Tongue (tissue), 3 donors: ENCODE measurements at places on chromosomes 4 and X. TPM values are rescaled to one million over a fixed set of nuclear protein-coding genes. Genes with fewer than 3 reads are reported as not detected.

The MAGEA8 gene
- not detected for total RNA-seq

The ATP2B3 gene
- 0.41 TPM for total RNA-seq

The GAGE12J gene
- not detected for total RNA-seq

The CT45A5 gene
- not detected for total RNA-seq

The SLC25A31 gene
- total RNA-seq, result not detected

The ALPK1 gene
- total RNA-seq, result 17.8 TPM

The ARHGAP6 gene
- total RNA-seq, result 9.2 TPM

- DNase-seq, result no peak
Observed at GRCh38 chrX:153933748-153934147, 1.1 kb downstream of the NAA10 start.

DNA sequence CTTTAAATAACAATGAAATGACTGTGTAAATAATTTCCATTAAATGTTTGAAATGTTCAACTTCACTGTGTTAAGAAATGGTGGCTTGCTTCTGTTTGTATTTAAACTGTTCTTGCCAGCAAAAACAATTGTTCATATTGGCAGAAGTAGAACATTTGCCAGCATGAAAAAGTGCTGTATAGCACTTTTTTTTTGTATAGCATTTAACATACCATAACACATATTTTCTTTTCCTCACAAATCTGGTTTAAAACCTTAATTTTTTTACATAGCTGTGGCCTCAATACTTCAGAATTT lies 94.1 kb downstream of the COX18 start:
- no peak for DNase-seq

DNA sequence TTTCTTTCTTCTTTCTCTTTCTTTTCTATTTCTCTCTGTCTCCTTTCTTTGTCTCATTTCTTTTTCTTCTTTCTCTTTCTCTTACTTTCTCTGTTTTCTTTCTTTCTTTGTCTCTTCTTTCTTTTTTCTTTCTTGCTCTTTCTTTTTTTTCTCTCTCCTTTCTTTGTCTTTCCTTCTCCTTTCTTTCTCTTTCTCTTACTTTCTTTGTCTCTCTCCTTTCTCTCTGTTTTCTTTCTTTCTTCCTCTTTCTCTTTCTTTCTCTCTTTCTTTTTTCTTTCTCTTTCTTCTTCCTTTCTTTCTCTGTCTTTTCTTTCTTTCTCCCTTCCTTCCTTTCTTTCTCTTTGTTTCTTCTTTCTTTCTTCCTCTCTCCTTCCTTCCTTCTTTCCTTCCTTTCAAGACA lies 184.8 kb downstream of the CRLF2 start:
- no peak for DNase-seq

DNA sequence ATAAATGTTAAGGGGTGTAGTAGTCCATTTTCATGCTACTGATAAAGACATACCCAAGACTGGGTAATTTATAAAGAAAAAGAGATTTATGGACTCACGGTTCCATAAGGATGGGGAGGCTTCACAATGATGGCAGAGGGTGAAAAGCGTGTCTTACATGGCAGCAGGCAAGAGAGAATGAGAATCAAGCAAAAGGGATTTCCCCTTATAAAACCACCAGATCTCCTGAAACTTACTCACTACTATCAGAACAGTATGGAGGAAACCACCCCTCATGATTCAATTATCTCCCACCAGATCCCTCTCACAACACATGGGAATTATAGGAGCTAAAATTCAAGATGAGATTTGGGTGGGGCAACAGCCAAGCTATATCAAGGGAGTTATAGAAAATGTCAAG lies 329.2 kb downstream of the DTHD1 start:
- no peak for DNase-seq

DNA sequence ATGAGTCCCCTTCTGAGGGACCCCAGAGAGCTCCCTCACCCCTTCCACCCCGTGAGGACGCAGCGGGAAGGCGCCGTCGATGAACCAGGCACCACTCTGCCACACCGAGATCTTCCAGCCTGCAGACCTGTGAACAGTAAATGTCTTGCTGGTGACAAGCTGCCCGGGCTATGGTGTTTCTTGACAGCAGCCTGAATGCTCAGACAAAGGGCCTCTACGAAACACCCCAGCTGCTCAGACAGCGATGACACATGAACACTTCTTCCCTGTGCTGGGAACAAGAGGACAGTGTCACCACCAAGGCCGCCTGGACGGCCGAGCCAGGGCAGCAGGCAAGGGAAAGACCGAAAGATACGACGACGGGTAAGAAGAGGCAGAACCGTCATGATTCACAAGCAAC lies 30.6 kb upstream of the GTPBP6 start:
- DNase-seq, result peak; percentile 44

GRCh38 chrX:11908371-11908770 lies 150.3 kb downstream of the MSL3 start:
- peak; percentile 1 for DNase-seq

- no peak for DNase-seq
Observed at GRCh38 chr4:86970447-86971354, 35.9 kb downstream of the AFF1 start.

DNA sequence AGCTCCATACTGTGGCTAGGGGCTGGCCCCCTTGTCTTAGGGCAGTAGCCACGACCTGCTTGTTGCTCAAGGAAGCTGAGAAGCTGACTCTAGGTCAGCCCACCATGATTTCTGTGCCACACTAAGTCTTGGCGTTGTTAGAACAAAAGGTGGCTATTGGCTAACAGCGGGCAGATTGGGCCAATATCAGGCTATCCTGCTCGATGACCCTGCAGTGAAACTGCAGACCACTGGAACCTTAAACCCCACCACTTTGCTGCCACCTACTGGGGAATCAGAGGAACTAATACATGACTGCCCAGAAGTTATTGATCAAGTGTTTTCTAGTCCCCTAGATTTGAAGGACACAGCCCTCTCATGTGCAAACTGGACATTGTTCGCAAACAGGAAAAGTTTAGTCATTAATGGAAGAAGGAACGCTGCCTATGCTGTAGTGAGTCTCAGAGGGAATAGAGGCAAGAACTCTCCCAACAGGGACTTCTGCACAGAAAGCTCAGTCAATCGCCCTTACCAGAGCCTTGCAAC lies 17.0 kb upstream of the PAPSS1 start:
- peak; percentile 66 for DNase-seq

DNA sequence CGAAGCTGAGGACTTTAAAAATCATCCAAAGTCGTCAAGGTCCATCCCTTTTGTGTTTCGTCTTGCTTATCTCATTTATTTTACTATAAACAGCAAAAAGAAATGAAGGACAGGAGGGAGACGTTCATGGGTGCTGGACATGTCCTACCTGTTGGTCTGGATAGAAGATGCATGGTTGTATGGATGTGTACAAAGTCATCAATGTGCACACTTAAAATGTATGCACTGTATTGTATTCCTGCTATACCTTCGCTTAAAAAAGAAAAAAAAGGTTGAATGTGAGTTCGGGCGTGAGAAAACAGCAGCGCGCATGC lies 313 bp upstream of the BLOC1S4 start:
- DNase-seq, result no peak

DNA sequence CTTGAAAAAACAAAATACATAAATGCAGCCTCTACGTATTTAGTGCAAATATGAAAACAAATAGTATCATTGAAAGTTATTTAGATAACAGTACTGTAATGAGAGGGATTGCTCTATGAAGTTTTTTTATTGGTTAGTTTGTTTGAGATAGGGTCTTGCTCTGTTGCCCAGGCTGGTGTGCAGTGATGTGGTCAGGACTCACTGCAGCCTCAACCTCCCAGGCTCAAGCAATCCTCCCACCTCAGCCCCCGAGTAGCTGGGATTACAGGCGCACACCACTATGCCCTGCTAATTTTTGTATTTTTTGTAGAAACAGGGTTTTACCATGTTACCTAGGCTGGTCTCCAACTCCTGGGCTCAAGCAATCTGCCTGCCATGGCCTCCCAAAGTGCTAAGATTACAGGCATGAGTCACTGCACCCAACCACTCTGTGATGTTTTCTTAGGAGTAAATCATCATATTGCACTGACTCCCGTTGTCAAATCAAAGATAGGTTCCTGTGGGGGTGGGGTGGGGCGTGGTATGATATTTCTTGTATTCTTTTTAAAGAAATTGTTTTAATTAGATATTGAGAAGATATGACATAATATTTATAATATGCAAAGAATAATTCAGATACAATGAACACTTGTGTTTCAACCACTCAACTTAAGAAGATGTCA lies 75.8 kb downstream of the ATG4A start:
- DNase-seq, result no peak

GRCh38 chrX:53287493-53288138 lies 6.2 kb upstream of the IQSEC2 start:
- peak; percentile 73 for DNase-seq

DNA sequence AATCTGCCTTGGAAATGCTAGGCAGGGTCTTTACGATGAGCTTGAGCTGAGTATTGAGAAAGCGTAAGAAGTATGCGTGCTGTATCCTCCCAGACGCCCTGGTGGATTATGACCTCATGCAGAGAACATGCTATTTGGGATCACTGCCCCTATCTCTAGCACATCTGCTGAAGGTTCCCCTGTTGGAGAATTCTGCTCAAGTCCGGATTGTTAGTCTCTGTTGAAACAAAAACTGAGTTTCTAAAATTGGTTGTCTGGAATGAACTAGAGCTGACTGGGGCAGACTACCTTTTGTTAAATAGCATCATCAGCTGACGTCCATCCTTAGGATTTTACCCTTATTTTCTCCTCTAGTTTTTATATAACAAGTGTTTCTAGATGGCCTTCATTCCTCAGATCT lies 7.5 kb downstream of the FHDC1 start:
- peak; percentile 70 for DNase-seq

DNA sequence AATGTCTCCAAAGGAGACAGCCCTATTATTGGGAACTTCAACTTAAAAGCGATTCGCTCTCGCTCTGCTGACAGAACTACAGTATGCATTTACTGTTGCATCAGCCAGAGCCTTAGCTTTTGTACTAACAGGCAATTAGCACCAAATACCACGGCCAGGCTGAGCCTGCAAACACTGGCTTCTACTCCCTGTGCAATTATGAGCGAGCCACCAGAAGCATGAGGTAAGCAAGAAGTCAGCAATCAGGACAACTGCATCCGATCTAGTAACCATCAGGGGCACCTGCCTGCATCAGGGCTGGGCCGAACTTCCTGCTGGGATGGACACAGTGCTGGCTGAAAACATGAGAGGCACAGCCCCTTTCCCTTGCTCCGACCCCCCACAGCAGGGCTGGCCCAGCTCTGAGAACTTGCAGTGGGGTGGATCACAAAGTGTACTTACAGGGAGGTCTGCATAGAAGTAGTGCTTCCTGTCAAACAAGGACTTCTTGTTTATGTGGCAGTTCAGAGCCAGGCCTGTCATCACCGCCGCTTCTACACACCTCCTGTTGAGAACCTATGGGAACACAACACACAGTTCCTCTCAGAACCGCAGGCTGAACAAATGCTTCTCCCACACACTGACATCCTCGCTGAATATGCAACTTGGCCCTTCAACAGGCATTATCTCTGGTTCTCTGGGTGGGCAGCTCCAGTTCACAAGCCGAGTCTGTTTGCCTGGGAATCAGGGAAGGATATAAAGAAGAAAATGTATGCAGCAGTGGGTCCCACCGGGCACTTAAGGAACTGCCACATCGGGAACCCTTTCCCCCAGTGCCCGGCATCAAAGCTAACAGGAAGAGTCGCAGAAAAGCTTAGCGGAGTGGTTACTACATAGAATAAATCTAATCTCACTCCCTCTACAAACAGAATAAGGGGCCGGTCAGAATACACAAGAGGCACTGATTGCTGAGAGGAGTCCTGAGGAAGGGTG lies 41.5 kb downstream of the GATB start:
- DNase-seq, result peak; percentile 31

DNA sequence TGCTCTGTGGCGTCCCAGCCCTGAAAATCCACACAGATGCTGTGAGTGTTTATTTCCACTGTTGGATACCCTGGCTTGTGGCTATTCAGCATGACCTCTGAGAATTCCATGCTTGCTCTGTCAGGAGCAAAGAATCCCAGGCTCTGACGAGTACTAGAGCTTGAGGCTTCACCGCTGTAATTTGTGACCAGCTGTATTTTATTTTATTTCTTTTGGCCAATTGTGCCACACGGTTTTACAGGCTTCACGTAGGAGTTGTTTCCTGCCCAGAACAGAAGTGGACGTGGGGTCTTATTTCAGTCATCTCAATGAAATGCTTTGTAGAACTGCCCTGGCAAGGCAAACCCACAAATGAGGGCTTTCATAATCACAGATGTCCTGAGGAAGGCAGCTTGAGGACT lies 69.4 kb upstream of the CLDN34 start:
- peak; percentile 72 for DNase-seq

DNA sequence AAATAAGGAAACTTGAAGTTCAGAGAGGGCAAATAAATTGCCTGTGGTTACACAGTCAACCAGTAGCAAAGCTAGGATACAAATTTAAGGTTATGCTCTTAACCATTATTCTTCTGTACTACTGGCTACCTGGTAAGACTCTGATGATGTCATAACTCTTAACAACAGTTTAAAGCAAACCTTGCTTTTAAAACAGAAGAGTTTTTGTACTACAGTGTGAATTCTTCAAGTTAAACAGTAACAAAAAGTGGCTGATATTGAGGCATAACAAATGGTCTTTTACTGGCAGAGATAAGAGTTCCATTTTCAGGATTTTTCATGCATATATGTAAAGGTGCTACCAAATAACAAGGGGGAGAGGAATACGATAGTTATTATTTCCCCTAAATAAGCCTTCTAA lies 23.4 kb downstream of the TAB3 start:
- no peak for DNase-seq

- DNase-seq, result no peak
Observed at GRCh38 chr4:91812319-91812718, 491.4 kb upstream of the GRID2 start.

DNA sequence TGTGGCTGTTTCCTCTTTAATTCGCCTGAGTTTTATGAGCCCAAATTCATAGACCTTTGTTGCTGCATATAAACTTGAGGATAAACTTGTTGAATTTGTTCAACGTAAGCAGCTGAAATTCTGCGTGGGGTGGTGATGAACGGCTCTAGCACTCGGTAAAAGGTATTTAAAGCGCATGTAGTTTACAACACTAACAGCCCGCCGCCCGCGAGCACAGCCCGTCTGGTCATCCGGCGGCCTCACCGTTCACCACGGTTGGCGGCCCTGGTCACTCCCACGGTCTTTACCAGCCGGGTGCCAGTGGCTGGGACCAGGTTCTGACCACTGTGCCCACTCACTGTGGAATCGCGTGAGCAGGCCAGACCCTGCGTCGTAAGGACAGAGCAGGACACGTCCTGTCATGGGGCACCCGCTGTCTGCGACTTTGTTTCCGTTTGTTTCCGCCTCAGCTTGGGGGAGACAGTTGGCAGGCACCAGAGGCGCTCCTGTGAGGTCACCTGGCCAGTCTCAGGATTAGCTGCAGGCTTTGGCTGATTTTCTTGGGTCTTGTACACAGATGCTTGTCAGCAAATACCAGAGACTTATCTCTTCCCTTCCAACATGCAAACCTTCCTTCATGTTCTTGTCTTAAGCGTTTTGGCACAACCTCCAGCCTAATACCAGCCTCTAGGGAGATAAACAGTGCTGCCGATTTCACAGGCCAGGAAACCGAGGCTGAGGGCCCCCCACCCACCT lies 36.8 kb upstream of the SPON2 start:
- DNase-seq, result peak; percentile 38

DNA sequence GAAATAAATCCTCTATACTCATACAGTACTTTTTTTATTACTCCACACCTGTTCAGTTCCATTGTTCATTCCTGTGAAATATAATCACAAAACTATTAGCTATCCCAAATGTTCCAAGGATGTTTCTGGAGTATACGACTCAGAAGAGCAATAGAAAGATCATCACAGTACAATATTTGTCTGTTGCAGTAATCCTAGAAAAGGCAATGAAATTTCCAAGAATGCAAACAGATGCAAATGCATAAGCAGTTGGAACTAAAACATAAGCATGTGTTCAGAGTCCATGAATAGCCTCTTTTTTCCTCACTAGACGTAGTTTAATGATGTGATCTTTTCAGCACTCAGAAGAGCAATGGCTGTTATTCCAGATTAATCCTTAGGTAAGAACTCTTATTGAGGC lies 55.2 kb downstream of the RTL3 start:
- DNase-seq, result peak; percentile 81
